SJSA1 (cell line): ENCODE measurements at places on chromosomes 7 and 10. TPM values are rescaled to one million over a fixed set of nuclear protein-coding genes. Genes with fewer than 3 reads are reported as not detected.

OR6V1 gene
- total RNA-seq: not detected in 2 replicates

GRCh38 chr10:18378766-18379165 lies 238.5 kb downstream of the CACNB2 start:
- no peak for DNase-seq

- no peak for DNase-seq
Measured at GRCh38 chr7:124686543-124687171, 78.9 kb downstream of the GPR37 start.

- DNase-seq: no peak
Measured at GRCh38 chr7:628402-628763, 98.1 kb upstream of the DNAAF5 start.

- DNase-seq: no peak
Measured at GRCh38 chr7:108118959-108119358, 11.2 kb downstream of the LAMB4 start.
